SJSA1 (cell line): ENCODE measurements at places on chromosomes 6 and 20.
A peak's percentile ranks its signal among the peaks of the same experiment; 100 is the strongest.

- no peak overlapping the region for H3K4me3 ChIP-seq
- H3K36me3 ChIP-seq = peaks cover 7% of the 10 kb centered on the region
- H3K27me3 ChIP-seq = no peaks in the 10 kb centered on the region
- no peak for DNase-seq
- H3K27ac ChIP-seq = no peak overlapping the region
Observed at GRCh38 chr6:36067374-36068011, 39.9 kb downstream of the MAPK14 start.

GRCh38 chr6:169787797-169788196 lies 36.4 kb downstream of the ERMARD start:
- peaks cover 13% of the 10 kb centered on the region for H3K4me1 ChIP-seq
- H3K27me3 ChIP-seq = peaks cover 20% of the 10 kb centered on the region
- H3K4me3 ChIP-seq = no peak overlapping the region
- no peaks in the 10 kb centered on the region for H3K36me3 ChIP-seq
- no peak overlapping the region for H3K27ac ChIP-seq
- DNase-seq = peak; percentile 21

- H3K27me3 ChIP-seq = peaks cover 7% of the 10 kb centered on the region; the same call in 1 of the 2 replicates
- no peak overlapping the region for H3K27ac ChIP-seq
- DNase-seq = no peak
- H3K4me3 ChIP-seq = no peak overlapping the region
- H3K36me3 ChIP-seq = no peaks in the 10 kb centered on the region
Observed at GRCh38 chr6:32472781-32473375, 33.2 kb downstream of the HLA-DRA start.

DNA sequence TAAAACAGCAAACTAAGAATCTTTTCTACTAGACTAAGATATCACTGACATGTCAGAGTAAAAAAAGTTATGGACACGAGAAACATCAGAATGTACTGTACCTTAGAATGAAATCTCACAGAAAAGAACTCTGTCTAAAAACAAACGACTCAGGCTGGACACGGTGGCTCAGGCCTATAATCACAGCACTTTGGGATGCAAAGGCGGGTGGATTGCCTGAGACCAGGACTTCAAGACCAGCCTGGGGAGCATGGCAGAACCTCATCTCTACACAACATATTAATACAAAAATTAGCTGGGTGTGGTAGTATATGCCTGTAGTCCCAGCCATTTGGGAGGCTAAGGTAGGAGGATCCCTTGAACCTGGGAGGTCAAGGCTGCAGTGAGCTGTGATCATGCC lies 122.6 kb downstream of the PRND start:
- H3K4me1 ChIP-seq = no peaks in the 10 kb centered on the region
- no peak overlapping the region for H3K27ac ChIP-seq
- no peak for DNase-seq
- no peak overlapping the region for H3K4me3 ChIP-seq
- H3K36me3 ChIP-seq = no peaks in the 10 kb centered on the region

GRCh38 chr20:14361509-14362345 lies 24.3 kb upstream of the FLRT3 start:
- no peaks in the 10 kb centered on the region for H3K36me3 ChIP-seq
- no peak overlapping the region for H3K27ac ChIP-seq
- DNase-seq = no peak
- no peak overlapping the region for H3K4me3 ChIP-seq
- H3K4me1 ChIP-seq = no peaks in the 10 kb centered on the region
- H3K27me3 ChIP-seq = no peaks in the 10 kb centered on the region

DNA sequence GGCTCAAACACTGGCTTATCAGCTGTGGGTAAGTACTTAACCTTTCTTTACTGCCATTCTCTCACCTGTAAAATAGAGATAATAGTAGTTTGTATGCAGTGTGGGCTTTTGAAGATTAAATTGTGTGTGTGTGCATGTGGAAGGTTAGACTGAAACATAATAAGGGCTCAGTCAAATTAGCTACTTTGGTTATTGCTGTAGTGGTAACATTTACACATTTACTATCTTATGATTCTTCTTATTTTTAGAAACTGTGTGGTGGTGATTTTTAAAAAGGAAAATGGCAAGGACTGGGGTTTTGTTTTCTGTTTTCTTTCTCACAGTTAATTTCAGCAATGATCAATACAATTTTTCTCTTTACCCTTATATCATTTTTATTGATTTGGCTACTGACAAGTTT lies 206.9 kb downstream of the NKAIN2 start:
- no peak overlapping the region for H3K27ac ChIP-seq
- H3K27me3 ChIP-seq = no peaks in the 10 kb centered on the region
- H3K4me1 ChIP-seq = no peaks in the 10 kb centered on the region
- DNase-seq = no peak
- no peaks in the 10 kb centered on the region for H3K36me3 ChIP-seq

GRCh38 chr6:90401933-90402830 lies 105.5 kb upstream of the BACH2 start:
- H3K27ac ChIP-seq = no peak overlapping the region
- H3K4me3 ChIP-seq = no peak overlapping the region
- no peak for DNase-seq
- no peaks in the 10 kb centered on the region for H3K36me3 ChIP-seq
- H3K27me3 ChIP-seq = no peaks in the 10 kb centered on the region; the same call in 1 of the 2 replicates

GRCh38 chr20:8749986-8750385 lies 318.9 kb upstream of the PLCB4 start:
- no peaks in the 10 kb centered on the region for H3K4me1 ChIP-seq
- H3K36me3 ChIP-seq = no peaks in the 10 kb centered on the region
- no peaks in the 10 kb centered on the region for H3K27me3 ChIP-seq
- H3K27ac ChIP-seq = no peak overlapping the region

GRCh38 chr6:118297821-118298220 lies 250.3 kb upstream of the PLN start:
- H3K4me1 ChIP-seq = no peaks in the 10 kb centered on the region
- no peak overlapping the region for H3K4me3 ChIP-seq
- peaks cover 3% of the 10 kb centered on the region; the same call in 1 of the 2 replicates for H3K27me3 ChIP-seq
- H3K36me3 ChIP-seq = no peaks in the 10 kb centered on the region
- H3K27ac ChIP-seq = no peak overlapping the region
- no peak for DNase-seq

- no peak overlapping the region for H3K27ac ChIP-seq
- H3K4me3 ChIP-seq = no peak overlapping the region
- no peaks in the 10 kb centered on the region for H3K36me3 ChIP-seq
- no peak for DNase-seq
- H3K4me1 ChIP-seq = 0 out of 2 replicates have a peak, but pooled peaks cover 3% of the 10 kb centered on the region
- H3K27me3 ChIP-seq = peaks cover 2% of the 10 kb centered on the region; the same call in 1 of the 2 replicates
Observed at GRCh38 chr6:90645634-90646033, 58.8 kb upstream of the MAP3K7 start.

DNA sequence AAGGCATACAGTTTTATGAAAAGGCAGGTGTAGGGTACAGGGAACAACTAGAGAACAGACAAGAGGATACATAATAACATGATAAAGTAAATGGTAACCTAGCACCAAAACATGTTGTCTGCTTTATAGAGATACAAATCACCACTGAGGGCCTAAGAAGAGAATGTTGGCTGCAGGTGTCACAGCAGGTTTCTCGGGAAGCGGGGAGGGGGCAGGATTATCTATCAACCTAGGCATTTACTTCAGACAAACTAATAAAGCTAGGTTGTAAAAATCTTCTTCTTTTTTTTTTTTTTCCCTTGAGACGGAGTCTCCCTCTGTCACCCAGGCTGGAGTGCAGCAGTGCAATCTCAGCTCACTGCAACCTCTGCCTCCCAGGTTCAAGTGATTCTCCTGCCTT lies 22.7 kb downstream of the PIM1 start:
- DNase-seq = no peak
- H3K27ac ChIP-seq = no peak overlapping the region
- H3K4me3 ChIP-seq = no peak overlapping the region
- H3K4me1 ChIP-seq = peaks cover 9% of the 10 kb centered on the region

- no peak for DNase-seq
- no peaks in the 10 kb centered on the region for H3K27me3 ChIP-seq
- H3K36me3 ChIP-seq = peaks cover 85% of the 10 kb centered on the region
- no peaks in the 10 kb centered on the region for H3K4me1 ChIP-seq
Observed at GRCh38 chr6:56594699-56595098, 48.0 kb downstream of the DST start.

GRCh38 chr6:68572975-68573374 lies 62.1 kb upstream of the ADGRB3 start:
- no peak overlapping the region for H3K27ac ChIP-seq
- DNase-seq = no peak
- no peaks in the 10 kb centered on the region for H3K4me1 ChIP-seq
- H3K4me3 ChIP-seq = no peak overlapping the region
- no peaks in the 10 kb centered on the region for H3K36me3 ChIP-seq
